ENCODE measurements at places on chromosomes 7 and 10.

DNA sequence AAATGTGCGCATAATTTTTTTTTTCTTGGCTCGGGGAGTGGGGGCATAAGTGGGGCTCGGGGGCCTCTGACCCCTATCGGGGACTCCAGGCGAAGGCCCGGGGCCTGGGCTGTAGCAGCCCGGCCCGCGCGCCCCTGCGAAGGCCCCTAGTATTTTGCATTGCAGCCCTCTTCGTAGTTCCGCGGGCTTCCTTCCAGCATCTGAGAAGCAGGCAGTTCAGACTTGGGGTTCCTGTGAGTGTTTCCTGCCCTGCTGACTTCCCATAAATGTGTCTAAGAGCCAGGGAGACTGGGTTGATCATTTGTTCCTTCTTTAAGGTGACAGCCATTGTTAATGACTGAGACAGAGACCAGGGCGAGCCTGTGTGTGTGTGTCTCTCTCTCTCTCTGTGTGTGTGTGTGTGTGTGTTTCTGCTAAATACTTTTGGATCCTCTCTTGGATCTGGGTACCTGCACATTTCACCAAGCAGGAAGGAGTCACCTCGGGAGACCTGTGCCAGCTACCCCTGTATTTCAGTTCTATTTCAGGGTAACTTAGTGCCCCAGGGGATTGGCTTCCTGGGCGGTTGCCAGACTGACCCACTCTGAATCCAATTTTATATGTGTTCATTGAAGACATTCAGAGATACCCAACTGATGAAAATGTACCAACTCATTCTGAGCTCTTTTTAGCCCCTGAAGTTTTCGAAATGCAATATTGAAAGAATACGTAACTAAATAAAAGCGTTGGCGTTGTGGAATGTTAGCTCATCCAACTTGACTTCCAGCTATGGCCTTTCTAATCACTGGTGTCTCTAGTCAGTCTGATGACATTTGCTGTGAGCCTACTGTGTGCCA is 805 bp downstream of the MSRB2 start:
- peak; percentile 28 for DNase-seq

- no peak for DNase-seq
These were observed 495.1 kb downstream of the AUTS2 start for GRCh38 chr7:70093205-70093904.

- no peak for DNase-seq
These were observed 182.8 kb upstream of the TNS3 start for GRCh38 chr7:47764746-47765145.

DNA sequence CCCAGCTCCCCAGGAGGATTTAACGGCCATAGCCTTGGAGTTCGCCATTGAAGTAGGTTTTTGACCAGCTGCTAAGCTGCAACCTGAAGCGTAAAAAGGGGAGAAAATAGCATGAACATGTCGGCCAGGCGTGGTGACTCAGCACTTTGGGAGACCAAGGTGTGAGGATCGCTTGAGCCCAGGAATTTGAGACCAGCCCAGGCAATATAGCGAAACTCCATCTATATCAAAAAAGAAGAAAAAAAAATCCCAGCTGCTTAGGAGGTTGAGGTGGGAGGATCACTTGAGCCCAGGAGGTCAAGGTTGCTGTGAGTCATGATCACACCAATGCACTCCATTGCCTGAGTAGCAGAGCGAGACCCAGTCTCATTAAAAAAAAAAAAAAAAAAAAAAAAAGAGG is 32.2 kb upstream of the MCU start:
- no peak for DNase-seq

GRCh38 chr7:95255691-95256090 is 68.6 kb downstream of the PON1 start:
- DNase-seq = no peak

DNA sequence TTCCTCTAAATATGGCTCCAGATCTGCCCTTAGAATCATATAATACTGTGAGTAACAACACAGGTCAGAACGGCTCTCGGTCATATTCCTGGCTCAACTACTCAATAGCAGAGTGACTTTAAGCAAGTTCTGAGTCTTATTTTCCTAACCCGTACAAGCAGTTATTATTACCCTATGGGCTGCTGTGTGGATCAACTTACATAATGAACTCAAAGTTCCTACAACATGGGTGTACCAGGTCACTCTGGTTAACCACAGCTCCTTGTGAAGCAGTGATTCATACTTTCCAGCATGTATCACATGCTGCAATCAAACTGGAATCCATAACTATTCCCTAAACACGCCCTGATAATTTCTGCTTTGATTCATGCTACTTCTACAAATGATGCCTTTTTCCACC is 107.3 kb downstream of the LRRN3 start:
- DNase-seq = no peak

Measured in GM19239 (cell line).